GM23248 (cell line): ENCODE measurements at places on chromosomes 1 and 21. TPM values are rescaled to one million over a fixed set of nuclear protein-coding genes. Genes with fewer than 3 reads are reported as not detected.

GRCh38 chr1:94068999-94069918 is 51.7 kb downstream of the ABCA4 start:
- DNase-seq: no peak

DNA sequence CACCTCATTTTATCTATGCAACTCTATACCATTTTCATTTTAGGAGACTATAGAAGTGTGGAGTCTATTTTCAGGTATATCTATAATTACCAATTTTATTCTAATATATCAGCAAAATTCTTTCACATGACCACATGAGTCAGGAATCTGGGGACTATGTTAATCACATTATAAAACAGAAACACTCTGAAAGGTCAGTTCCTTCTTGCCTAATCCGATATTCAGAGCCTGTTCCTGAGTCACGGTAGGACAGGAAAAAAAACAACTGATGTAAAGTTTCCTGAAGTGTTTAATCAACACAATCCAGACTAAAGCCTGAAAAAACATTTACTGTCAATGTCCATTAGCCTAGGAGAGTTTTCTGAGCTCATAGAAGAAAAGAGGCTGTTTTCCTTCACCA is 1902.3 kb downstream of the NCAM2 start:
- DNase-seq: no peak

DNA sequence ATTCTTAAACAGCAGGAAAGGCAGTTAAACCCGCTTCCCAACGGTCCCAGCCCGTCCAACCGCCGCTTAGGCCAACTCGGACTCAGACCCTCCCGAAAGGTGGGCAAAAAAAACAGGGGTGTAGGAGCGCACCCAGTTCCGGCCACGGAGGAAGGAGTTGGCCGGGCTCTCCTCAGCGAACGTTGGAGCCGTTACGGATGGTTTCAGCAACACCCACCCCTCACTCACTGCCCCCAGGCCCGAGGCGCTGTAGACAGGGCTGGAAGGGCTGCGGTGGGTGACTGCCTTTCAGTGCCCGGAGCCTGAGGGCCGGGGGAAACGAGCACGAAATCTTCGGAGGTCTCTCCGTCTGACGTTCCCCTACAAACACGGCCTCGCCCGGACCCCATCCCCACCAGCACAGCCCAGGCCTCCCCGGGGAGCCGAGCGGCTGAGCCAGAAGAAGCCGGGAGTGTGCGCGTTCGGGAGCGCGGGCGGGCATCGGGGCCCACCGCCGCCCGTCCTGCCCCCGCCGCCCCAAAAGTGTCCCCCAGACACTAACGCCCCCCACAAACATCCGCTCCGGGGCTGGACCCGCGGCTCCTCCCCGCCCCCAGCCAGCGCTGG is 1.3 kb downstream of the KDM5B start:
- peak; percentile 60 for DNase-seq

Gene PLCH2
- 0.13 TPM in 1 of 2 replicates, not detected in the other for total RNA-seq

Gene RGS16
- 0.11 and 0.89 TPM in 2 replicates for total RNA-seq

DNA sequence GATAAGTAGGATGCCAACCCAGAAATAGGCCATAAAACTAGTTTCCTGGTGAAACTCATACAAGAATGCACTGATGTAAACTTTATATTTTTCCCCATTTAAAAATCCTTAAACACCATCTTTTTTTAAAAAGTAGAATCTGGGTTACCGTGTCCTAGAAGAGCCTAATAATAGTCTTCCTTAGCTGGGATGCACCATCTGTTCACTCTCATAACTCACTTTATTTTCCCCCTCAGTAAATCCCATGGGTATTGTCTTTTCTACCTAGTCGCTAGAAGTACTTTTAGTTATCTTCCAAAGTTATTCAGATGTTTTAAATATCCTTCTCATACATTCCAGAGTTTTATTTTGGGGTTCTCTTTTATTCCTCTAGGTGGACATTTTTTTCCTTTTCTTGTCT is 250.2 kb downstream of the PLA2G4A start:
- no peak for DNase-seq

Gene KRTAP12-2
- not detected in 2 replicates for total RNA-seq

DNA sequence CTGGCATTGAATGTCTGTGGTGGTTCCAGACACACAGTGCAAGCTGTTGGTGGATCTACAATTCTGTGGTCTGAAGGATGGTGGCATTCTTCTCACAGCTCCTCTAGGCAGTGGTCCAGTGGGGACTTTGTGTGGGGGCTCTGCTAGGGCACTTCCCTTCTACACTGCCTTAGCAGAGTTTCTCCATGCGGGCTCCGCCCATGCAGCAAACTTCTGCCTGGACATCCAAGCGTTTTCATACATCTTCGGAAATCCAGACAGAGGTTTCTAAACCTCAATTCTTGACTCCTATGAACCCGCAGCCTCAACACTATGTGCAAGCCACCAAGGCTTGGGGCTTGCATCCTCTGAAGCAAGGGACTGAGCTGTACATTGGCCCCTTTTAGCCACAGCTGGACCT is 43.0 kb downstream of the RGS18 start:
- DNase-seq: no peak

GRCh38 chr1:154352581-154353459 is 27.5 kb downstream of the ATP8B2 start:
- peak; percentile 53 for DNase-seq

Gene CXADR
- total RNA-seq: not detected in 2 replicates

Gene PLA2G2F
- not detected in 2 replicates for total RNA-seq

Gene ASPM
- total RNA-seq: 17.2 and 21.4 TPM in 2 replicates

DNA sequence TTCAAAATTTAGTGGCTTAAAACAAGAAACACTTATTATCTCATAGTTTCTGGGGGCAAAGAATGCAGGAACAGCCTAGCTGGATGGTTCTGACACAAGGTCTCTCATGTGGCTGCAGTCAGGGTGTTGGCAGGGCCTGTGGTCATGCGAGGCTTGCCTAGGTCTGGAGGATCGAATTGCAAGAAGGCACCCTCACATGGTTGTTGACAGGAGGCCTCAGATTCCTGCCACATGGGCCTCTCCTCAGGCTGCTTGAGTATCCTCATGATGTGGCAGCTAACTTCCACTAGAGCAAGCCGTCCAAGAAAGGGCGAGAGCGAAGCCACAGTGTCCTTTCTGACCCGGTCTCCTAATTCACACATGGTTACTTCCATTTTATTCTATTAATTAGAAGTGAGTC is 6.2 kb upstream of the NRIP1 start:
- no peak for DNase-seq

Gene TLR5
- not detected in 2 replicates for total RNA-seq

DNA sequence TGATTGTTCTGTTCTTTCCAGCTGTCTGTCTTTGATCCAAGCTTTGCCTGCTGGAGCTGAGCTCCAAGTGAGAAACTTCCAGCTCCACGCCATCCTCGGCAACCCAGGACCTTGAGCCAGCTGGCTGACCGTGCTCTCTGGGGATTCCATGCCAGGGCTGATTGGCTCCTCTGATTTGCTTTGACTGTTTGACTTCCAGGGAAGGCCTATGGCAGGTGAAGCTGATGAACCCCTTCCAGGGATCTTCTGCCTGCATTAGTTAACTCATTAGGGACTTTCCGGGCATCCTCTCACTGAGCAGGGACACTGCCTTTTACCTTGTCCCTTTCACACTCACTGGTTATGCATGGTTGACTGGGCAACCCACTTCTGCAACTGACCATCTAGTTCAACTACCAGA is 406.1 kb downstream of the RPS6KC1 start:
- DNase-seq: peak; percentile 23

Gene RSPO1
- 0.22 TPM in 1 of 2 replicates, not detected in the other for total RNA-seq

Gene FALEC
- not detected in 2 replicates for total RNA-seq

DNA sequence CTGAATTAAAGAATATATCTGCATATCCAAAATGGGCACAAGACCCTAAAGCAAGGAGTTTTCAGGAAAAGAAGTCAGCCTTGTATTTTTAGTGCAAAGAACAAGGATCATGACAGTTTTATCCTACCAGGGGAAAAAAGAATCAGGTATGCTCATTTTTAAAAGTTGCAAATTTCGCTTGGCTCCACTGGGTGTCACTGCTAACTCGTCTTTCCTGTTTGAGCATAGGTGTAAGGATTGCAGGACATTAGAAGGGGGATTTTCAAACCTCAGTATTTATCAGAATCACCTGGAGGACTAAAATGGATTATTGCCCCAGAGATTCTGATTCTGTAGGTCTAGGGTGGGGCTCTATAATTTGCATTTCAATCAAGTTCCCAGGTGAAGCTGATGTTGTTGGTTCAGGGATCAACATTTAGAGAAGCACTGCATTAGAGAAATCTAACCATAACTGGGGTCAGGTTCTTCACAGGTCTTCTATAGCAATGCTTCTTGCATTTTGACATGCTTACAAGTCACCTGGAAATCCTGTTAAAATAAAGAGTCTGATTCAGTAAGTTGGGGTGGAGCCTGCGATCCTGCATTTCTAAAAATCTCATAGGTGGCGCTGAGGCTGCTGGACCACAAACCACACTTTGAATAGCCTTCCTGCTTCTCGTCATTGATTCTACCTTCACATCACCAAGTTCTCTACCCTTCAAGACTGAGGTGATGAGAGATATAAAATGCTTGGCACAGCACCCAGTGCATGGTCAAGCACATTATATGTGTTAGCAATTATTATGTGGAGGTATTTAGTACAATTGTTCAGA is 39.6 kb downstream of the NUF2 start:
- DNase-seq: peak; percentile 26

Gene BSND
- not detected in 2 replicates for total RNA-seq

- DNase-seq: no peak
Observed at GRCh38 chr1:54600947-54601721, 22.2 kb downstream of the FAM151A start.

- no peak for DNase-seq
Observed at GRCh38 chr1:94113589-94114226, 7.2 kb downstream of the ABCA4 start.

DNA sequence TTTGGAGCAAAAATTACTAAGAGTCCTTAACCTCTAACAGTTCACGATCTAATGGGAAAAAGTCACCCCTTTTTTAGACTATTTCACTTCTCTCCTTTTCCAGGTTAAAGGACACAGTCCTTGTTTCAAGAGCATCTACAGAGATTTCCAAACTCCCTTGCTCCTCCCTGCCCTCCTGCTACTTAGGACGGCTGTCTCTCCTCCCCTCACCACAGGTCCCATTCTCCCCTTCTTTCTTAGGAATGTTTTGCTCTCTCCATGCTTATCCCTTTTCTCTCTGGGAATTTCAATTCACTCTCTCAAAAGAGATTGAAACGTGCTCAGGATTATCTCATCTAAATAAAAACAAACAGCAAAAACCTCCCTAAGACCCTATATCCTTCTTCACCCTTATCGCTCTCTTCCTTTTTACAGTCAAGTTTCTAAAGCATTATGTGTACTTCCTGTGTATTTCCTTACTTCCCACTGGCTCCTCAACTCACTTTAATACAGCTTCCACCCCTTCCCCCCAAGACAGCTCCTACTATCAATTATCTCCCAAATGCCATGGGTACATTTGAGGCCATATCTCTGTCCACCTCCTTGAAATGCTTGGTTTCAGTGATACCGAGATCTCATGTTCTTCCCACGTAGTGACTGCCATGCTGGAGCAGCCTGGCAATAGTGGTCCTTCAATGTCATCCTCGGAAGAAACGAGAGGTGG is 43.2 kb upstream of the ZNF281 start:
- no peak for DNase-seq

DNA sequence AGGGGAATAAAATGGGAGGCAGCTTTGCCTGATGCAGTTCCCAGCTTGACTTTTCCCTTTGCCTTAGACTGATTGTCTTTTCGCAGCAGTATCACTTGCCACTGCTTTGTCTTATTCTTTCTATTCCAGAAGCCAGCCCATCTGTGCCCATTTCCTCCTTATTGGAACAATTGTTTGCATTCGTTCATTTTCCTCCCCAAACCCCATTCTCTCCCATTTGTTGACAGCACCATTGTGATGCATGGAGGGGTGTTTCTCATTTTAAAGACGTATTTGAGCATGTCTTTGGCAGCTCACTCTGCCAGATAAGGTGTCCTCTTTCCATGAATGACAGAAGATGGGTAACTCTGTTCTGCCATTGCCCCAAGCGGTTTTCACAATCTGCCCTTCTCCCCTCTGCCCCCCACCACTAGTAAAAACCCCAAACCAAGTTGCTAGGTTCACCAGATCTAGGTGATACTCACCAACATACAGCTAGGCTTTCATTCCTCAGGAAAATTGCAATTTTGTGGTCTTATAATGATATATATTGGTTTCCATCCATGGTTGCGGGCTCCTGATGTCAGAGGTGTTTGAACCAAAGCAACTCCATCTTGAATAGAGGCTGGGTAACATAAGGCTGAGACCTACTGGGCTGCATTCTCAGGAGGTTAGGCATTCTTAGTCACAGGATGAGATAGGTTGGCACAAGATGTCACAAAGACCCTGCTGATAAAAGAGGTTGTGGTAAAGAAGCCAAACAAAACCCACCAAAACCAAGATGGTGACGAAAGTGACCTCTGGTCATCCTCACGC is 30.8 kb downstream of the SERBP1 start:
- no peak for DNase-seq

Gene IGFN1
- not detected in 2 replicates for total RNA-seq

Gene CACHD1
- total RNA-seq: 5.6 and 9.3 TPM in 2 replicates

Gene BEND5
- total RNA-seq: not detected in 2 replicates

Gene PLPP3
- total RNA-seq: 156 and 159 TPM in 2 replicates

DNA sequence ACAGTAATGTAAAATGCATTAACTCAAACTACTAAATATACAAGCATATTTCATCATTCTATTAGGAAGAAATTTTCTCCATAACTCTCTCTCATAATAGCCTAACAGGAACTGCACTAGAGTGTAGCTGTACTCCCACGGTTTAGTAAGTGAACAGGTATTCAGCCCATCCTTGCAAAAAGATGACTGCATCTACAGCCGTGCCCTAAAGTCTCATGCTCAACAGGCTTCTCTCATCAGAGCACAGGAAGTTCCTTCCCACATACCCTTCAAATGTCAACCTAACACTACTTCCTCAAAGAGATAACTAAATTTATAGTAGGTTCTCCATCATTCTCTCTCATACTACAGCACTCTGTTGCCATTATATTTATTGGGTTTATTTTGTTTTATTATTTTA is 251.6 kb downstream of the AKT3 start:
- peak; percentile 90 for DNase-seq

DNA sequence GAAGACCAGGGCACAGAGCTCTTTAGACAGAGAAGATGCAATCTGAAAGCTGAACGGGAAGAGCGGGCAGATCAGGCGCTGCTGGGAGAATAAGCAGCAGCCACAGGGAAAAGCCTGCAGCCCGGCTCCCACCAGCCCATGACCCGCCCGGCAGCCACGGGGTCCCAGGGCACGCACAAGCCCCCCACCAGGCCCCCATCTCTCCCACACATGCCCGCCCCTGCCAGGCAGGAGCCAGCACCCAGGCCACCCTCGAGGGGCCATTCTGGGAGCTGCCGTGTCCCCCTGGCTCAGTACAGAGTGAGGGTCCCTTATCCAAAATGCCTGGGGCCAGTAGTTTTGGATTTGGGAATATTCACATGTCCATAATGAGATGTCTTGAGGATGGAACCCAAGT is 16.3 kb downstream of the SLC19A1 start:
- no peak for DNase-seq

Gene ATG4C
- total RNA-seq: 4.4 and 6.2 TPM in 2 replicates
